Left forelimb (tissue), 1 donor: ENCODE measurements at places on chromosomes 4 and X.
A peak's percentile ranks its signal among the peaks of the same experiment; 100 is the strongest.

DNA sequence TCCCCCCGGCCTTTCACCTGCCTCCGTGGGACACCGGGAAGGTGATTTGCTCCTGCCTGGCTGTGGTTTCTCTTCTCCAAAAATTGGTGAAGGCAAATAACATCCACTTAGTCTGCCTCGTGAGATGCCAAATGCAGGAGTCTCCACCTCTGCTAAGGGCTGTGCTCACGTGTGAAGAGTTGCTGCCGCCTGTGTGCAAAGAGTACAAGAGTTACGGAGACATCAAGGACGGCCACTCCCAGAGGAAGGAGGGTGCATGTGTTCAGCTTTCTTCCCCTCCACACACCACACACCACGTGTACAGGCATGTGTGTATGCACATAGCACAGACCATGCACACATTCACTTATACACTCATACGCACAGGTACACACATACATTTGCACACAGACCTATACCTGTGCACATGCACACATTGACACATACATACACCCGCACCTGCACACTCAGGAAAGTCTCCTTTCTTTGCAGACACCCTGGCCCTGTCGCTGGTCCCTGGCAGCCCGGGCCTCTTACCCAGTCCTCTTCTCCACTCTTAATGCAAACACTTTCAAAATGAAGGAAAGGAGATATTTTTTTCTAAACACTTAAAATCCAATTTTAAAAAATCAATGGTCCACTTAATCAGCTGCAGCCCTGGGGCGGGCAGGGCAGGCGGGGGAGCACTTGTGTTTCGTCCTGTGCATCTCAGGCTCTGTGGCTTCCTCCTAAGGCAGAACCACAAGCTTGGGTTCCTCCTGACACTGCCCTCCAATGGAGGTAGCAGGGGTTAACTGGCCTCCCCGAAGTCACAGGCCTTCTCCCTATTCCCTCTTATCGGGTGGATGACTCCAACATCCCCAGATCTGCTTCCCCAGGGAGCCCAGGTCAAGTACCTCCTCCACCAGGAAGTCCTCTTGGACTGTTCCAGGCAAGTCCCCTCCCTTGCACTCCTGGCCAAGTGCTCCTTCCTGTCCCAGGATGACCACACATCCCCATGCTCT, 103.0 kb downstream of the CPZ start:
- peak; percentile 49 for DNase-seq

DNA sequence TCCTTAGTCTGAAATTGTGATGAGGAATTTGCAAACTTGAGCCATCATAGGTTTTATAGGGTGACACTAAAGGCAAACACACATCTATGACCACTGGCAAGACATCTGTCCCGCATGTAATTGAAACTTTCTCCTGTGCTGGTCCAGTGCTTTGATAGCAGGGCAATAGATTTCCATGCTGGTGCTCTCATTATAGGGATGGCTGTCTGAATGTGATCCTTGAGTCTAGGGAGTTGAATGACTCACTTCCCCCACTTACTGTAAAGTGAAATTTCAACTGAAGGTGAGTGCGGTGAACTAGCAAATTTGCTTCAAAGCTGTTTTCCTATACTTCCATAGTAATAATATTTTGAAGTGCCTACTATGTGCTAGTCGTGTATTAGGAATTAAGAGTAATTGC, 1630.0 kb downstream of the STIM2 start:
- DNase-seq = no peak

DNA sequence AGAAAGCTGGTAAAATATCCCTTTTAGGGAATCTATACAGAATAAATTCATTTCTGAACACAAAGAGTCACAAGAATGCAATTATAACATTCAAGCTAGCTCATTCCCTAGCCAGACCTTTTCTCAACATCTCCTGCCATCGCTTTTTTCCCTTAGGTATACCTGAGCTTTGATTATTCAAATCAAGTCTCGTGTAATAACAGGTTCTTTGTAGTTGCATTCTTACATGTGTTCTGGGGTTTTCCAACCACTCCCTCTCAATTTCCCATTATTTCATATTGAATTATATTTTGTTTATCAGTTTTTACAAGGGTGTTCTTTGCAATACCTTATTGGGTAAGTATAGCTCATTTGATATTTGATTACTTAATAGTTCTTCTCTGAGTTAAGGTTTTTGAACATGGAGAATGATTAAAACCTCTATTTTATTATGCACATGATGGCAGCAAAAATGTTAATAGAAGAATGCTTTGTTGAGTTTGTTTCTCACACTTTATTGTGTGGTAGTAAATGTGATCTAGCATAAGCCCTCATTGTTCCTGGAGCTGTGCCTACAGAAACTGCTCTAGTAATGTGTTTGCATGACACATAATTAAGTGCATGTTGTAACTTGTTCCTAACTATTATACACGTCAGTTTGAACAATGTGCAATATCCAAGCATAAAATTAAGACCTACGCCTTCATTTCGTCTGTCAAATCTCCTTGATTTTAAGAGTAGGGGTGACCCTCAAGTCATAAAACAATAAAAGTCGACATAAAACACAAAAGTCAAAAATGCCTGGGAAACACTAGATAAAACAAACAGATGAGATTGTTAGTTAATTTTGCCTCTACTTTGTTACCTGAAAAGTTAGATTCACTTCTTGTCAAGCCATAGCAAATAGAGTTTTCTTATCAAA, 124.0 kb upstream of the POF1B start:
- DNase-seq = no peak

DNA sequence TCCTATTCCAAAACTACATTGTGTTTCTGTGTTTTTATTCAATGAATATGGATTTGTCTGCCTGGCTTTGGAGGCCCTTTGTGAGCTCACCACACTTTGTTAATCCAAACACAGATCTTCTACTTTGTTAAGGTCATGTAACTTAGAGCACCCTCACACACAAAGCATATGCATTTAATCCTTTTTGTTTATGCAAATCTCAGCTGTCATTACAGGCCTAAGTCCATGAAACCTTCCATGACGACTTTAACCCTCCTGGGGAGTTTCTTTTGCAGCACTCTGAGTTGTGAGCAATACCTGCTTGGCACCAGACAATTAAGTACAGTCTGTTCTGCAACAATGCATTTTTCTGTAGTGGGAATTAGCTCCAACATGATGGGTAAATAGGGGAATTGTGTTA, 14.9 kb downstream of the CCSER1 start:
- no peak for DNase-seq

- DNase-seq = no peak
Observed at GRCh38 chr4:123545667-123546572, 149.3 kb downstream of the SPRY1 start.
